ENCODE measurements at places on chromosomes 11 and 22.
A peak's percentile ranks its signal among the peaks of the same experiment; 100 is the strongest.

DNA sequence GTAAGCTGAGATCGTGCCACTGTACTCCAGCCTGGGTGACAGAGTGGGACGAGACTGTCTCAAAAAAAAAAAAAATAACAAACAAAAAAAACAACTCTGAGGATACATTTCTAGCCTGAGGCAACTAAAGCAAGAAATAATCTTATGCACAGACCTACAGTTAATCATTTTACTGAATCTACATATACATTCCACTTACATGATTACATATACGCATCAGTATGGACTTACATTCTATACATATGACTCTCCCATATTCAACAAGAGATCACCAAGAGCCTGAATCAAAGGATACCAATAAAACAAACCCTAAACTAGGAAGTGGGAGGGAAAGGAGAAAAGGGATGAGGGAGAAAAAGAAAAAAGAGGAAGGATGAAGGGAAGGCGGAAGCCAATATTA lies 1.1 kb downstream of the ALG8 start:
- no peak overlapping the region for H3K27ac ChIP-seq
- H3K4me3 ChIP-seq, result no peak overlapping the region
- no peaks in the 10 kb centered on the region for H3K36me3 ChIP-seq
- no peaks in the 10 kb centered on the region for H3K27me3 ChIP-seq

- DNase-seq, result no peak
- no peaks in the 10 kb centered on the region for H3K36me3 ChIP-seq
- H3K27me3 ChIP-seq, result no peaks in the 10 kb centered on the region
Observed at GRCh38 chr11:94245121-94245520, 59.3 kb upstream of the IZUMO1R start.

DNA sequence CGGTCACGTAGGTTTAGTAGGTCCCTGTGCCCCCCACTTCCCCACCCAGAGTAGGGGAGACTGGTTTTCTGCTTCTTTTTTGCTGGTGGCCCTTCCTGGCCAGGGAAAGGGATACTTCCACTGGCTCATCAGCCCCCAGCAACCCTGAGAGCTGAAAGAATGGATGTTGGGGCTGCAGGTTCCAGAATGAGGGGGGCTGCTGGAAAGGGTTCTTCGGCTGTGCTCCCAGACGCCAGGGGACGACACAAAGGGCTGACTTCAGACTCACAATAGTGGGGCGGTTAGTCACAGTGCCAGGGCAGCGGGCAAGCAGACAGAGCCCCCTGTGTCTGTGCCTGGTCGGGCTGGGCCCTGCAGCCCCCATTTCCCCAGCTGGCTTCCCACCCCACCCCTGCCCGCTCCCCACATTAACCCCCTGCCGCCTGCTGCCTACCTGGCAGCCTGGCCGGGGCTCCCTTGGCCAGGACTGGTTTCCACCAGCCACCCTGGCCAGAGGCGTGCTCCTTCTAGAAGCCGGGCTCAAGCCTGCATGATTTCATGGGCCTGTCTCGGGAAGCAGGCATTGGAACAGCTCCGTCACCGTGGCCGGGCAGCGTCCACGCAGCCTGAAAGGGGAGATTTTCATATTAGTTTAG lies 79.1 kb upstream of the WNT7B start:
- H3K27ac ChIP-seq, result no peak overlapping the region
- no peaks in the 10 kb centered on the region for H3K36me3 ChIP-seq
- H3K4me3 ChIP-seq, result no peak overlapping the region
- H3K4me1 ChIP-seq, result peaks cover 55% of the 10 kb centered on the region
- no peak for DNase-seq

GRCh38 chr11:80388130-80388529 lies 947.3 kb upstream of the TENM4 start:
- no peaks in the 10 kb centered on the region for H3K27me3 ChIP-seq
- no peak overlapping the region for H3K4me3 ChIP-seq
- no peak overlapping the region for H3K27ac ChIP-seq
- H3K36me3 ChIP-seq, result no peaks in the 10 kb centered on the region
- no peaks in the 10 kb centered on the region for H3K4me1 ChIP-seq

DNA sequence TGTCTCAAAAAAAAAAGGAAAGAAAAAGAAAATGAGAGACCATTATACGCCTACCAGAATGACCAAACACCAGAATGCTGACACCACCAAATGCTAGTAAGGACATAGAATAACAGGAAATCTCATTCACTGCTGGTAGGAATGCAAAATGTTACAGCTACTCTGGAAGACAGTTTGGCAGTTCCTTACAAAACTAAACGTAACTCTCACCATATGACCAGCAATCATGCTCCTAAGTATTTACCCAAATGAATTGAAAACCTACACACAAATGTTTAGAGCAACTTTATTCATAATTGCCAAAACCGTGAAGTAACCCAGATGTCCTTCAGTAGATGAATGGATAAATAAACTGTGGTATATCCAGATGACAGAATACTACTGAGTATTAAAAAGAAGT lies 7.2 kb downstream of the CHKA start:
- H3K4me1 ChIP-seq, result no peaks in the 10 kb centered on the region
- no peak for DNase-seq
- H3K27ac ChIP-seq, result no peak overlapping the region
- no peaks in the 10 kb centered on the region for H3K27me3 ChIP-seq

DNA sequence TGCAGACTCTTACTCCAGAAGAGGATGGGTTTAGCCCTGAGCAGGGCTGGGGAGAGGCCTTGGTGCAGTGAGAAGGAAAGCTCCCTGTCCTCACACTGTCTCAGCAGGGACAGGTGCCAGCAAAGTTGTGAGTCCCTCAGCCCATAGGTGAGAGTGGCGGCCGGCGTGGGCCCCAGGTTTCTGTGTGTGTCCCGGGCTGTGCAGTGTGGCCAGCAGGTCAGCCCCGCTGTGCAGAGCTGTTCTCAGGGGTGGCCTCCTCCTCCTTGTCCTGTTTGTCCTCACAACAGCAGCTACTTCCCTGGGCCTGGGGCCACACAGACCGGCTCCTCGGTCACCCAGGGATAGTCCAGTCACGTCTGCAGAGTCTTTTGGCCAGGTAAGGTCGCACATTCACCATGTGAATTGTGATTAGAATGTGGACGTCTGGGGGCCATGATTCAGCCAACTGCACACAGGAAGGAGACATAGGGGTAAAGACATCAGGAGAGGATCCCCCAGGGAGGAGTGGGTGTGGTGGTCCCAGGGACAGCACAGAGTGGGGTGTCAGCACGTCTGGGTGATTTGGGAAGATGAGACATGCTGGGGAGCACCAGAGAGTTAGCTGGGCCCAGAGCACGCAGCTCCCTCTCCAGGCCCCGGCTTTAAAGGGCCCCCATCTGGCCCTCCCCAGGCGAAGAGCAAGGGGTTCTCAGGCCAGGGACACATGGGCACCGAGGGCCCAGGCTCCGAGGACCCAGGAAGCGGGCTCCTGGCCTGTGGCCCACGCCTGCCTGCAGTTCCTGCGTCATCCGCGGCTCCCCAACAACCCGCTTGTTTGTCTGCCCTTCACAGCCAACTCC lies 81.6 kb downstream of the MYEOV start:
- H3K27me3 ChIP-seq, result no peaks in the 10 kb centered on the region
- peak; percentile 26 for DNase-seq
- no peak overlapping the region for H3K27ac ChIP-seq

GRCh38 chr11:131886201-131886600 lies 515.8 kb downstream of the NTM start:
- H3K4me3 ChIP-seq, result no peak overlapping the region
- no peaks in the 10 kb centered on the region for H3K36me3 ChIP-seq
- no peaks in the 10 kb centered on the region for H3K27me3 ChIP-seq
- DNase-seq, result no peak
- H3K27ac ChIP-seq, result no peak overlapping the region

DNA sequence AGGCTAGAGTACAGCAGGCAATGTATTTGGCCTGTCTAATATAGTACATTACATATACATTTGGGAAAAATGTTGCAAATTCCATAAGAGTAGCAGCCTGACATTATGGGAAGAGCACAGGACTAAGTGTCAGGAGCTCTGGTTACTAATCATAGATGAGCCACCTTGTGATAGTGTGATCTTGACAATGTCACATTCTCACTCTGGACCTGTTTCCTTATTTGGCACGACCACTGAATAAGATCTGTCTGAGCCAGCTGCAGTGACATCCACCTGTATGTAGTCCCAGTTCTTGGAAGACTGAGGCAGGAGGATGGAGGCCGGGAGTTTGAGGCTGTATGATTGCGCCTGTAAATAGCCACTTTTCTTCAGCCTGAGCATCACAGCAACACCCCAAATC lies 5.7 kb upstream of the LIN7C start:
- no peak overlapping the region for H3K27ac ChIP-seq
- H3K4me1 ChIP-seq, result peaks cover 5% of the 10 kb centered on the region
- no peak overlapping the region for H3K4me3 ChIP-seq
- no peaks in the 10 kb centered on the region for H3K36me3 ChIP-seq
- H3K27me3 ChIP-seq, result no peaks in the 10 kb centered on the region

DNA sequence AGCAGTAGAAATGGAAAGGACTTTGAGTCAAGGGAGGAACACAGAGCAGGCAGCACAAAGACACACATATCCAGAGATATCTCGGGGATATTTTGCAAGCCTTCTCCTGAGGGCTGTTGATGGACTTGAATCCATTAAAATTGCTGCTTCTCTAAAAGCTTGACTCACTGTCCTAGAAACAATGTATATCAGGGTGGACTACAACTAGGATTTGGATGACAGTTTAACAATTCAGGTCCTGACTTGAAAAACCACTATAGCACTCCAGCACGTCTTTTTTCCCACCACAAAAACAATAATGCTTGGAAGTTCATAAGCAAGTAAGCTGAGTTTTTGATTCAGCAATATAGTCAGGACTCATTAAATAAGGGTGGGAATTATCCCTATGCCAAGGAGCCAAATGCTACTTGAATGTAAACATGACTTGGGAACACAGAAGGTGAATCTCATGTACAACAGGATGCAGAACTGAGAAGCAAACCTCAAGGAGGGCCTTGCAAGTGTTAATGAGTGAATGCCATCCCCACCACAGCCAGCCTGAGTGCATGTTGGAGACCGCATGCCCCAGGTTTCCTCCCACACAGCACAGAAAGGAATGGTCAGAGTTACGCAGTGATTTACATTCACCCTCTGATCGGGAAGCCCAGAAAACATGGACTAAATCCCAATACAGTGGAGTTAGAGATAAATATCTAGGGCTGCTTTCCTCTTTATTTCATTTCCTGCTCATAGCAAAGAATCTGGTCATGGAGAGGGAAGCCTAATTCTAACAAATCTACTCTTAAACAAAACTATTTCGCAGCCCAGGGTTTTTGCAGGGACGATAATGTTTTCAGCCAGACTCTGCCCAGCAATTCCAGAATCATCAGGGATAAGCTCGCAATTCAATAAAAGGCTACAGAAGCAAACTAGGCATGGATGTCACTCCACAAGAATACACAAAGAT lies 98.4 kb upstream of the OR9G4 start:
- no peak overlapping the region for H3K4me3 ChIP-seq
- DNase-seq, result no peak
- H3K4me1 ChIP-seq, result no peaks in the 10 kb centered on the region
- no peaks in the 10 kb centered on the region for H3K27me3 ChIP-seq
- no peak overlapping the region for H3K27ac ChIP-seq

- no peaks in the 10 kb centered on the region for H3K27me3 ChIP-seq
- peak overlapping the region; percentile 96 for H3K4me3 ChIP-seq
- H3K27ac ChIP-seq, result peak overlapping the region; percentile 96
- peak; percentile 100 for DNase-seq
- H3K4me1 ChIP-seq, result peaks cover 53% of the 10 kb centered on the region
Observed at GRCh38 chr11:123062158-123062891, 389 bp upstream of the HSPA8 start.

GRCh38 chr11:16876053-16876752 lies 137.8 kb downstream of the C11orf58 start:
- H3K27me3 ChIP-seq, result no peaks in the 10 kb centered on the region
- H3K27ac ChIP-seq, result no peak overlapping the region
- H3K36me3 ChIP-seq, result no peaks in the 10 kb centered on the region
- no peak for DNase-seq

DNA sequence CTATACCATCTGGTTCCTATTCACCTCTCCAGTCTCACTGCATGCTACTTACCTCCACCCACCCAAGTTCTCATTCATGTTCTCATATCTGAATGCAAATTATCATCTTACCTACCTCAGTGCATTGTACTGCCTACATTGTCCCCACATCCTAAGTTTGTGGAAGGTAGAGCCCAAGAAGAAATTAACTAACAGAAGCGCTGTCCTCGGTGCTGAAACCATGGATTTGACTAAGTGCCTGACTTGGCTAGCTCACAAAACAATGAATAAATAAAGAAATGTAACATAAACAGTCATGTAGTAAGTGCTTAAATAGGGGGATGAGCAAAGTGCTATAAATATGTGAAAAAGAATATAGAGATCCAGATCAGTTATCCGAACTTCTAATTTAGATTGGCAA lies 63.2 kb downstream of the GRIA4 start:
- no peak overlapping the region for H3K27ac ChIP-seq
- H3K4me1 ChIP-seq, result no peaks in the 10 kb centered on the region
- H3K27me3 ChIP-seq, result no peaks in the 10 kb centered on the region

DNA sequence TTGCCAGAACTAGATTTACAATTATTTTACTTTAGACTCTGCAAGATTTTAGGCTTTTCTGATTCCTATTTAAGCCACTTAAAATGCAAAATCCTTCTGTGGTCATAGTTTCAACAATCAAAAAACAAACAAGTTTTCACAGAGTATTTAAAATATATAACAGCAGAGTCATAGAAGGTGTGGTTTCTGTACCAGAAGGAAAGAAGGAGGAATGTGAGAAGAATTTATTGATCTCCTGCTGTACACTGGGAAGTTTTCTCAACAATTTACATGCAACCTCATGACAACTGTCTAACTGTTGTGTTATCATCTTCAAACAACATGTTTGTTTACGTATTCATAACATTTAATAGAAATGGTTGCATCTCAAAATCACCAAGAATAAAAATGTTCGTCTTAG lies 102.3 kb upstream of the CEP126 start:
- no peak for DNase-seq
- no peak overlapping the region for H3K27ac ChIP-seq
- H3K27me3 ChIP-seq, result no peaks in the 10 kb centered on the region
- H3K36me3 ChIP-seq, result no peaks in the 10 kb centered on the region
- no peaks in the 10 kb centered on the region for H3K4me1 ChIP-seq
- no peak overlapping the region for H3K4me3 ChIP-seq
